Left cardiac atrium (tissue), 4 donors: ENCODE measurements at places on chromosomes 6 and 20. TPM values are rescaled to one million over a fixed set of nuclear protein-coding genes. Genes with fewer than 3 reads are reported as not detected.

DNA sequence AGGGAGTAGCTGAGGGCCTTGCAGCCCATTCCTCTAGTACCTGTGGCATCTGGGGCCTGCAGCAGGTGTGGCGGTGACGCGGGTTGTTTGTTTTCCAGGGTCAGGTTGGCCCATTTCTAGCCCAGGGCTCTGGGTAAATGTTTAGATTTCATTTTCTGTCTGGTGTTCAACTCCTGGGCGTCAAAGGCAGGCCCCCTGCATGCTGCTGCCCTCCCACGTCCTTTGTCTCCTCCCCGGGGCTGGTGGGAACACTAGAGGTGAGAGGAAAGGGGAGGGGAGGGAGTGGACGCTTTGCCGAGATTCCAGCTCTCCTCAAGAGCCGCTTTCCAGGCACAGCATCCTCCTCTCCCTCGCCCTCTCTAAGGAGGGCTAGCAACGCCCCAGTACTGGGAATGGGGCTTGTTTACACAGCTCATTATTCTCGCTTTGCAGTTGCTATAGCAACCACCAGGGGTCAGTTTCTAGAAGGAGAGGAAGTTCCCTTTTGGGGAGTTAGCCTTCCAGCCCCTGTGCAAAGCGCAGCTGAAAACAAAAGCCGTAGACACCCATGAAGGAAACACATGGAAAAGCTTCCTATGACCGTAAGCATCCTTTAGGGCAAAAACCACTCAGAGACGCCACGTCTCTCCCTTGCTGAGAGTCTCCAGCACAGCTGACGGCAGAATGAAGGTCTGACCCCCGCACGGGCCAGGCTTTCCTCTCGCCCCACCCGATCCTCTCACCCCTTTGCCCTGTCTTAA, 170.6 kb downstream of the LY86 start:
- DNase-seq: peak; percentile 53

GRCh38 chr6:135346747-135347146, 150.8 kb downstream of the AHI1 start:
- no peak for DNase-seq

DNA sequence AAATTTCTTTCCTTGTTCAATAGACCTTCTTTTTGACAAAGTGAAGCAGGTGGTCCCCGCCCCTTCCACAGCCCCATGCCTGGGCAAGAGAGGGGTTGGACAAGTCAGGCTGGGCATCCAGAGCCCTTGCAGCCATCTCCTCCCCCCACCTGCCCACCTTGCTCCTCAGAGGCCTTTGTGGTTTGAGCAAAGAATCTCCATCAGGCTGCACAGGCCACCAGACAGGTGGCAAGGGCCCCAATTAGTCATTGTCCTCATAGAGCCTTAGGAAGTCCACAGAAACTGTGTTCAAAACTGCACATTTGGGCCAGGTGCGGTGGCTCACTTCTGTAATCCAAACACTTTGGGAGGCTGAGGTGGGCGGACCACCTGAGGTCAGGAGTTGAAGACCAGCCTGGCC, 1.5 kb upstream of the MAPK13 start:
- no peak for DNase-seq

DNA sequence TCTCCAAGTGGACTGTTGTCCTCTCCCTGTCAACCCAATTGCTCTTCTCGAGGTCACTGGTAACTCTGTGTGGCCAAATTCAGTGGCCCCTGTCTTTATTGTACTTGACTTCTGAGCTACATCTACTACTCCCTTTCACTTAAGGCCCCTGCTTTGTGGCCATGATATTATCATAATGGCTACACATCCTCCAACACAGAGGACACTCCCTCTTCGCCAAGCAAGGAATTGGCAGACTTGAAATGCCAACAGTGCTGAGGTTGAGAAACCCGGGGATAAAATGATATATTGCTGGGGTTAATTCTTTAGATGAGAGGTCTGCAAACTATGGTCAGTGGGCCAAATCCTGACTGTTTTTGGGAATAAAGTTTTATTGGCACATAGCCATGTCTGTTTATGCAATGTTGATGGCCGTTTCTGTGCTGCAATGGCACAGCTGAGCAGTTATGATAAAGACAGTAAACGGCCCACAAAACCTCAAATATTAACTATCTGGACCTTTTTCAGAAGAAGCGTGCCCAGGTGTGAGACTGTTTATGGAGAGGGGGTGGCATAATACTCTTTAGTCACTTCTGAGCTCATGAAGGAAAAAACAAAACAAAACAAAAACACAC, 12.0 kb upstream of the MRPS10 start:
- no peak for DNase-seq

The SIGLEC1 gene
- total RNA-seq: 12.4 TPM

The C6orf132 gene
- total RNA-seq: 2.6 TPM
